ENCODE measurements at places on chromosomes 7 and 10.

- DNase-seq: no peak
These were observed 4.1 kb downstream of the NUDT1 start for GRCh38 chr7:2245883-2246675.

GRCh38 chr10:133613699-133614098 lies 12.9 kb downstream of the FRG2B start:
- no peak for DNase-seq

DNA sequence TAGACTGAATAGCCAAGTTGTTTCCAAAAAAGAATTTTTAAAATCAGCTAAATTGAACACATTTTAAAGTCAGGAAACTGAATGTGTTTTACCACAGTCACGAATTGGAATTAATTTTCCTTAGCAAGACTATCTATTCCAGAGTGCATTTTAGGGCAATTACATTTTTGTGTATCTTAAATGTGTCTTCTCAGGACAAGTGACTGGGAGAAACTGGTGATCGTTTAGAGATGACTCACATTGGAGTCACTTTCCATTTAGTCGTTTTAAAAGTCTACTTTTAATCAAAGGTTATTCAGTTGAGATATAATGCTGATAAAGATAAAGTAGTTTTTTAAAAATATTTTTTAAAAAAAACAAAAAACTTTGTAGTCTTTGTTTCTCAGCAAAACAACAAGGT lies 191.7 kb upstream of the SLC26A5 start:
- DNase-seq: no peak

GRCh38 chr7:132771301-132771730 lies 195.0 kb upstream of the PLXNA4 start:
- DNase-seq: peak; percentile 60
